Memory B cell (primary cell): ENCODE measurements at places on chromosomes 1 and 21.

DNA sequence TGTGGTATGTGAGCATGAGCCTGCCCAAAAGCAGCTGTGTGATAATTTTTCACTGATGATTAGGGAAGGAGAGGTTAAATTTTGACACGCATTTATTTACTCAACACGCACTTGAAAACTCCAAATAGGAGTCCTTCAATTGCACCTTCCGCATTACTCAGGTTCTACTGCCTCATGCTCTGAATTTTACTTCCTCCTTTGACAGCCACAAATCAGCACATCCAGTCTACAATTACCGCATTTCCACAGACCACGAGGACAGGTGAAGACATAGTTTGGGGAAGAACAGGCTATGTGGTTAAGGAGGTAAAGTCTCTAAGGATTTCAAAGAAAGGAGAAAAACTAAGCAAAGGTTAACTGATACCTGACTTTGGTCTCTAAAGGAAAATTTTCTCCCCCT is 2.6 kb downstream of the CAPN8 start:
- H3K4me3 ChIP-seq: no peak overlapping the region
- peaks cover 4% of the 10 kb centered on the region for H3K4me1 ChIP-seq
- peaks cover 12% of the 10 kb centered on the region for H3K27me3 ChIP-seq
- H3K36me3 ChIP-seq: no peaks in the 10 kb centered on the region
- no peak overlapping the region for H3K27ac ChIP-seq

- H3K4me1 ChIP-seq: peaks cover 14% of the 10 kb centered on the region
- H3K27ac ChIP-seq: no peak overlapping the region
- H3K36me3 ChIP-seq: peaks cover 15% of the 10 kb centered on the region
- no peak for DNase-seq
Observed at GRCh38 chr1:39863177-39863576, 20.1 kb downstream of the TRIT1 start.

- H3K27me3 ChIP-seq: no peaks in the 10 kb centered on the region
- H3K27ac ChIP-seq: peak overlapping the region; percentile 64
- peak; percentile 30 for DNase-seq
Observed at GRCh38 chr1:236280438-236281197, 1.1 kb downstream of the ERO1B start.

GRCh38 chr21:18157406-18157805 is 87.2 kb upstream of the CHODL start:
- no peak for DNase-seq
- no peak overlapping the region for H3K27ac ChIP-seq
- no peak overlapping the region for H3K4me3 ChIP-seq
- no peaks in the 10 kb centered on the region for H3K27me3 ChIP-seq
- H3K36me3 ChIP-seq: no peaks in the 10 kb centered on the region

DNA sequence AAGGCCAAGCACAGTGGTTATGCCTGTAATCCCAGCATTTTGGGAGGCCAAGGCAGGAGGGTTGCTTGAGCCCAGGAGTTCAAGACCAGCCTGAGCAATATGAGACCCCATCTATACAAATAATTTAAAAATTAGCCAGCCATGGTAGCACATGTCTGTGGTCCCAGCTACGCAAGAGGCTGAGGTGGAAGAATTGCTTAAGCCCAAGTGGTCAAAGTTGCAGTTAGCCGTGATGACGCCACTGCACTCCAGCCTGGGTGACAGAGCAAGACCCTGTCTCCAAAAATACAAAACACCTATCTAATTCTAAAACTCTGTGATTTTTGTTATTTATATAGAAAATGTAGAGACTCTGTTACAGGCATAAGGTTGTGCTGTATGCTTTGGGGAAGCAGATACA is 44.2 kb upstream of the ZYG11A start:
- no peak overlapping the region for H3K4me3 ChIP-seq
- no peak overlapping the region for H3K27ac ChIP-seq

- H3K27ac ChIP-seq: no peak overlapping the region
- H3K4me3 ChIP-seq: no peak overlapping the region
- no peaks in the 10 kb centered on the region for H3K36me3 ChIP-seq
- peaks cover 3% of the 10 kb centered on the region for H3K4me1 ChIP-seq
- DNase-seq: no peak
Observed at GRCh38 chr21:44511219-44511937, 28.6 kb downstream of the KRTAP10-1 start.

- H3K27ac ChIP-seq: no peak overlapping the region
- H3K4me3 ChIP-seq: no peak overlapping the region
- no peak for DNase-seq
- H3K27me3 ChIP-seq: no peaks in the 10 kb centered on the region
Observed at GRCh38 chr1:187933562-187934419, 1105.0 kb downstream of the PLA2G4A start.

GRCh38 chr1:112673592-112674439 is 643 bp upstream of the MOV10 start:
- H3K36me3 ChIP-seq: peaks cover 24% of the 10 kb centered on the region
- H3K27me3 ChIP-seq: no peaks in the 10 kb centered on the region
- peak overlapping the region; percentile 94 for H3K27ac ChIP-seq
- H3K4me3 ChIP-seq: peak overlapping the region; percentile 100

DNA sequence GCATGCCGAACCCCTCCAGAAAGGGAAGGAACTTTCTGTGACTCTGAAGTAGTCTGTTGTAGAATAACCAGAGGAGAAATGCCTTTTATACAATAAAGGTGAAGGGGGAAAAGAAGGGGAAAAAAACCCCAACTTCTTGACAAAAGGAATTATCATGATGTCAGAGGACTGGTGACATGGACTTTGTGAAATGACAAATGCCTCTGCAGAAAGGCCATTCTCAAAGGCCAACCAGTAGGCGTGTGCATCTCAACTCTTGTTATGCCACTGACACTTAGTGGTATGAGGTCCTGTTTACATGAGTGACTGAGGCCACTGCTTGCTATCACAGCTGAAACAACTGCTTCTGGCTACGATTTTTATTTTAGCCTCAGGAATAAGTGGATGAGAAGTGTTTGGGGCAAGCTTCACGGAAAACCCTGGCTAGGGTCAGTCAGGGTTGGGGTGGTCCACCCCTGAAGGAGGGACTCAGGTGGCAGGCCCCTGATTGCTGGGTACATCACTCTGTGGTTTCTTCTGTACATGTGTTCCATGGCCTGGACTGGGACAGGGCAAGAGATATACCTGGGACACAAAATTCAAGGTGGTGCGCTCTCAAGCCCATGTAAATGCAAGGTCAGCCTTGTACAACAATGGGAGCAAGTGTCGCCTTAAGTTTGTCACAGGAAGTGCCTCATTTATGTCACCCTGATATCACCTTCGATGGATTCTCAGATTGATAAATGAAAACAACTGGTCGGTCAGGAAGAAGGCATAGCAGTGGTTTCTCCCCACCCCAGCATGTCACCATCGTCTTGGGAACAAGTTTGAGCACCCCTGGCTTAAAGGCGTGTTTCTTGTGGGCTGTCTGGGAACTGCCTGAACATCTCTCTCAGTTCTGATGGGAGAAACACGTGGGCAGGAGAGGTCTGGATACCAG is 12.4 kb downstream of the RUNX1 start:
- H3K36me3 ChIP-seq: peaks cover 27% of the 10 kb centered on the region
- H3K27me3 ChIP-seq: no peaks in the 10 kb centered on the region
- H3K4me1 ChIP-seq: peaks cover 33% of the 10 kb centered on the region
- H3K4me3 ChIP-seq: no peak overlapping the region

DNA sequence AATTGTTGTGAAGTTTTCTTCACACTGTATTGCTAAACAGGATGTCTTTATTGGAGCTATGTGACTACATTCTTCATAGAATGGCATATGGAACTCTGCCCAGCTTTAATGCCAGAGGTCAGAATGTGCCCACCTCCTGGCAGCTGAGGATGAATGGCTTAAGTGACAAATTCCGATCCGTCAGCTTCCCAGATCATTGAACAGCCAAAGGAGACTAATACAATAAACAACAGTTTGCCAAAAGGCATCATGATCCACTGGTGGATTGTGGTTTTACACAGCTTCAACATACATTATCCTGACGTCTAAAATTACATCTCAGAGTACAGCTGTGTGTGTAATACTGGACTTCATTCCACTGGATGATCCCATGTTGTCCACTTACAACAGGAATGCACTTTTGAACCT is 68.7 kb upstream of the C1orf105 start:
- no peak overlapping the region for H3K4me3 ChIP-seq
- H3K36me3 ChIP-seq: peaks cover 4% of the 10 kb centered on the region
- peak overlapping the region; percentile 10 for H3K27ac ChIP-seq
